Kidney epithelial cell (primary cell): ENCODE measurements at places on chromosomes 16 and 17. TPM values are rescaled to one million over a fixed set of nuclear protein-coding genes. Genes with fewer than 3 reads are reported as not detected.

The XYLT1 gene
- total RNA-seq, result 1.6 and 2.2 TPM in 2 replicates

The TMEM97 gene
- 25.1 and 25.6 TPM in 2 replicates for total RNA-seq

DNA sequence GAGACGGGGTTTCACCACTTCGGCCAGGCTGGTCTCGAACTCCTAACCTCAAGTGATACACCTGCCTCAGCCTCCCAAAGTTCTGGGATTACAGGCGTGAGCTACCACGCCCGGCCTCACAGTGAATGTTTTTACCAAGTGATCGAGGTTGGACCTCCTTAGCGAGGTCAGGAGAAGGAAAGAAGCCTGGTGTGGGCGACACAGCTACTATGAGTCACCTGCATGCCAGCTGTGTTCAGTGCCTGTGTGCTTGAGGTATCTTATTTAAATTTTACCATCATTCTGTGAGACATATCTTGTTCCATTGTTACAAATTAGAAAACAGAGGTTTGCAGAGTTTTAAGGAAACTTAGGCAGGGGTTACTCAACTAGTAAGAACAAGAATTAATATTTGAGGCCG is 174.8 kb upstream of the DYNLRB2 start:
- no peak for DNase-seq

GRCh38 chr16:15887283-15887682 is 1.1 kb downstream of the CEP20 start:
- DNase-seq, result no peak

The RUNDC3A gene
- total RNA-seq, result 3.3 and 12.3 TPM in 2 replicates

DNA sequence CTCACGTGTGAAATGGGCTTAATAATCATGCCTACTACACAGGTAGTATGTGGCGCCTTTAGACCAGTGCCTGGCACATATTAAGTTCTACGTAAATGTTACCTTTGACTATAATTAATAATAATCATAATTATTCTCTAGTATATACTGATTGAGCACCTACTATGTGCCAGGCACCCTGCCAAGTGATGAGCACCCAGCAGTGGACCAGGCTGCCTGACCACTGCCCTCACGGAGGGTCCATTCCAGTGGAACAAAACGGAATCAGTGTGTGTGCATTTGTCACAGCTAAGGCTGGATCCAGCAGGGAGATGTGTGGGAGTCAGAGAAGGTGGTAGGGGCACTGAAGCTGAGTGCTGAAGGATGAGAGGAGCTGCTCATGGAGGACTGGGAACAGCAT is 30.5 kb downstream of the SEC14L5 start:
- DNase-seq, result no peak

DNA sequence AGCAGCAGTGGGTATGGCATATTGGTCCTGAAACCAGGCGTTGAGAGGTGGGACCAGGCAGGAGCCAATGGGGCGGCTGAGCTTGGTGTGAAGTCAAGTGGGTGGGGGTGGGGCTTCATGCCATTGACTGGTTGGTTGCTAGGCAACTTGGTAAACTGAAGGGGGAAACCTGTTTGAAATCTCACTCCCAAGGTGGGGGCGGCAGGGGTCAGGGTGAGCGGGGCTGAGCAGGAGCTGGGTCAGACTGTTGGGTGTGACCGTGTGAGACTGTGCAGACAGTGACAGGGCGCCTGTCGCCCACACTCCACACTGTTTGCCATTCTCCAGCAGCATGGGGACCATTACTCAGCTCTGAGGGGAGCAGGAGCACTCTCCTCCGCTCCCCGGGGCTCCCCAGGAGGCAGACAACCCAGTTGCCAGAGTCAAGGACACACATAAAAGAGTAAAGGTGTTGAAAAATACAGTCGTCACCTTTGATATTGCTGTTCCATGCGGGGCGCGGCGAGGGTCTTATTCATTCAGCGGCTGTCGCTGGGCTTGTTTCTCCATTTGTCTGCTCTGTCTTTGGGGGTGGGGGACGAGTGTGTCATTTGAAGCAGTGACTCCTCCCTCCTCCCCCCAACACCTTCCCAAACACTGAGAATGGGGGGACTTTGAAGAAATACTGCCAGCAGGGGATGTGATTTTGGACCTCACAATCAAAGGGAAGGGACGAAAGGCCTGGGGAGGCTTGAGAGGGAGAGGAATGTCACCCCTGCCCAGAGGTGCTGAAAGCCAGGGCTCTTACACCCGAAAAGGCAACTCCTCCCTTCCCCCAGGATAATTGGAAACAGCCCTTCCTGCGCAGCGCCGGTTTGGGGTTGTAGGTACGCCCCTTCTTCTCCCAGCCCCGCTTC is 1.2 kb upstream of the EFNB3 start:
- DNase-seq, result no peak

- DNase-seq, result no peak
Measured at GRCh38 chr17:41678411-41678906, 10.2 kb upstream of the EIF1 start.

The ASPSCR1 gene
- total RNA-seq, result 19.5 and 26.8 TPM in 2 replicates

DNA sequence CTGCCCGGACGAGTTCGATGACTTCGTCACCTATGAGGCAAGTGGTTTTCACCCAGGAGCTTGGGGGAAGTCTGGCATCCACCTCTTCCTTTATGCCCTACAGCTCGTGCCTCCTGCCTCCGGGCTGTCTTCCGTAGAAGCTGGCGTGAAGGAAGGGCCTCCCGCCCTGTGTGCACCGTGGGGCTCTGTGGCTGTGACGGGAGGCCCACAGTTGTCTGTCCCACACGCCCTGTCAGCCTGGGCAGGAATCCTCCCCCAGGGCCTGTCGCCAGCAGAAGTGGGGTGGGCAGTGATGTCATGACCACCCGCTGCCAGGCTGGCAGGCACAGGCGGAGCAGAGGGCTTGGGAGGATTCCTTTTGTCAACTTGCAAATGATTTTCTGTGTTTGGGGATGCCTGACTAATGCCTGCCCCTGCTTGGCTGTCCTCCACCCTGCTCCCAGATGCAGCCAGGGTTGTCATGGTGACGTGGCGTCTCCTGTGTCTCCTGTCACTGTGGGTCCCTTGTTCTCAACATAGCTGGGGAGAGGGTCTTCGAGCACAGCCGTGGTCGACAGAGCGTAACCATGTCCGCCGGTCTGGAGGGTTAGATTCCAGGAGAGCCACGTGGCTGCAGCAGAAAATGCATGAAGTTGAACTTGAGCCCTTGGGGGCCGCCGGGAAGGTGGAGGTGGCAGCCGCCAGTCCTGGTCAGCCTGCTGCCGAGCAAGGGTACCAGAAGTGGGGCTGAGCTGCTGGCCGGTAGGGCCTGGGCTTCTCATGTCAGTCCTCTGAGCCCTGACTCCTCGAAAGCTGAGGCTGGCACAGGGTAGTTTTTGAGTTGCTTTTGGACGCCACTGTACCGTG is 46.1 kb downstream of the RAB11FIP3 start:
- DNase-seq, result peak; percentile 32

DNA sequence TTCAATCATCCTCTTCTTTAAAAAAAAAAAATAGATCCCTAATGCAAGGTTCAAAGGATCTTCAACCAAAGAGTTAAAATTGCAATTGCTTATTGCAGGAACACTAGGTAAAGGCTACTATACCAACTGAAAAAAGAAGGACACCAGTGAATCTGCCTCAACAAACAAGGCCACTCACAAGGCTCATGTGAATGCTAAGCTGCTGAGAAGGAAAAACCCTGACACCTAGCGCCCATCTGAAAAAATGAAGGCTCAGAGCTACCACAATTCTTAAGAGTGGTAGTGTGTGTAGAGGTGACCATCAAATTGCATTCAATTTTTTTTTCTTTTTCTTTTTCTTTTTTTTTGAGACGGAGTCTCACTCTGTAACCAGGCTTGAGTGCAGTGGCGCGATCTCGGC is 201.6 kb upstream of the C17orf78 start:
- DNase-seq, result no peak

DNA sequence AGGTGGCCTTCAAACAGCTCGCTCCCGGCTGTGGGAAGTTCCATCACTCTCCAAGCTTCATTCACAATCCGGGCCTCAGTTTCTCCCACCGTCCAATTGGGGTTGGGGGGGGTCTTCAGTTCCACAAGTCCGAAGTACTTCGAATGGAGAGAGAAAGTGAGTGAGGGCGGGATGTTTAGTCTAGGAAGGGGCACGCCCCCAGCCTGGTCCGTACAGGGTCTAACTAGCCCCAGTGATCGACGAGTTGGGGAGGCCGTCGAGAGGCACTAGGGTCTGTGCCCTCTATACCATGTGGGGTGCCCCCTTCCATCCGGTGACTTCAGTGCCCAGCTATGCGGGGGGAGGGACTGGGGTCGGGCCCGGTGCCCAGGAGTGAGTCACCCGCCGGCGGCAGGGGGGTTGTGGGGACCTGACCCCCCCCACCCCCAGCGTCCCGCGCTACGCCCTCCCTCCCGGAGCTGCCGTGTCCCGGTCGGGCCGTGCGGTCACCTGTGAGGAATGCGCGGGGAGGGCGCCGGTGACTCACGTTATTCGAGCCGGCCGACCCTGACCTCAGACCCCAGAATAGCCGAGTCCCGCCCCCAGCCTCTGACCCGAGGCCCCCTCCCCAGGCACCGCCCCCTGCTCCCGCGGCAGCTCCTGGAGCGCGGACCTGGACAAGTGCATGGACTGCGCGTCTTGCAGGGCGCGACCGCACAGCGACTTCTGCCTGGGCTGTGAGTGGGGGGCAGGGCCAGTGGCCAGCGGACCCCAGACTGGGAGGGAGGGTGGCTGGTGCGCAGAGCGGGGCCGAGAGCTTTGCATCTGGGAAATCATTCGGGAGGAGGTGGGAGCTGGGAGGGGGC is 658 bp downstream of the TNFRSF12A start:
- no peak for DNase-seq

The TNFSF13 gene
- 13.5 and 14.3 TPM in 2 replicates for total RNA-seq
